Common myeloid progenitor, CD34-positive (primary cell): ENCODE measurements at places on chromosomes 11 and 22.

- no peak for DNase-seq
Measured at GRCh38 chr22:23150762-23151161, 5.5 kb downstream of the RAB36 start.

- no peak for DNase-seq
Measured at GRCh38 chr11:38795027-38795426, 2197.0 kb upstream of the RAG2 start.

GRCh38 chr11:66674964-66675602 is 2.6 kb downstream of the RBM4B start:
- no peak for DNase-seq

- no peak for DNase-seq
Measured at GRCh38 chr11:27995083-27995482, 112.9 kb downstream of the KIF18A start.

GRCh38 chr22:36239150-36239400 is 252 bp downstream of the APOL2 start:
- no peak for DNase-seq

GRCh38 chr22:43479301-43479950 is 67.6 kb downstream of the MPPED1 start:
- no peak for DNase-seq

DNA sequence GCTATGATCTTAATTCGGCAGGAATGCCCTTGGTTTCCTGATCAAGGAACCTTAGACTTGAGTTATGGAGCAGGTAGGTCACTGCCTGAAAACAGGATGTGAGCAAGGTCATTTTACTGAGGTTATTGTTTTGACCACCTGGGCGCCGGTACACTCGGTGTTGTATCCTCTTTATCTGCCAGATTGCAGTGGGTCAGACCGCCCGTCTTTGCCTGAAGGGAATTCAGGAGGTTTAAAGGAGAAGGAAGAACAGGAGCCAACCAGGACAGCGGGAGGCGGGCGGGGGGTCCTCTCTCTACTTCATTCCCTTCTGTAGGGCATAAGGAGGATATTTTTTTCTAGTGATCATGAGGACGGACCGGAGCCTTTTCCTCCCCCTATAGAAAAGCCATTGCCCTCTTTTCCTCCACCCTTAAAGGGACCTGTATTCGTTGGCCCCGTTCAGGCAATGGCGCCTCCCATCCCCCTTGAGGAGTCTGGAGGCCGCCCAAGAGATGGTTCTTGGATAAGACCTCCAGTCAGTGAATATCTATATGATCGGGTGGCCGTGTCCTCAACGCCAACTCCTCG is 649 bp downstream of the MS4A15 start:
- no peak for DNase-seq

DNA sequence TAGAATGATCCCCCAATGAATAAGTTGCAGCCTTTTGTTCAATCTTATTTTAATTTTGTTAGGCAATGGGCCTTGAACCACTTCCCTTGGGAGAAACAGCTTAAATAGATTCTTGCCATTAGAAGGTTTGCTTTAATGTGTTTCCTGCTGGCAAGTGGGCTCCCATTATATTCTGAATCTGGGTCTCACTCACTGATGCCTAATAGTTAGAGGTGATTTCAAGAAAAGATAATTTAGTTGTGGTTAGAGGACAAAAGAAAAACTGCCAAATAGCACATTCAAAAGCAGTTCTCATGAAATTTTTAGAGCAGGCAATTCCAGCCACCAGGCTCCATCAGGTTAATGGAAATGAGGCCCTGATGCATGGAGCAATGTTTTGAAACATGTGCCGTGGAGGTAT is 362.6 kb upstream of the CHORDC1 start:
- no peak for DNase-seq

- DNase-seq = peak; percentile 92
Measured at GRCh38 chr11:34791780-34792542, 124.2 kb downstream of the APIP start.

DNA sequence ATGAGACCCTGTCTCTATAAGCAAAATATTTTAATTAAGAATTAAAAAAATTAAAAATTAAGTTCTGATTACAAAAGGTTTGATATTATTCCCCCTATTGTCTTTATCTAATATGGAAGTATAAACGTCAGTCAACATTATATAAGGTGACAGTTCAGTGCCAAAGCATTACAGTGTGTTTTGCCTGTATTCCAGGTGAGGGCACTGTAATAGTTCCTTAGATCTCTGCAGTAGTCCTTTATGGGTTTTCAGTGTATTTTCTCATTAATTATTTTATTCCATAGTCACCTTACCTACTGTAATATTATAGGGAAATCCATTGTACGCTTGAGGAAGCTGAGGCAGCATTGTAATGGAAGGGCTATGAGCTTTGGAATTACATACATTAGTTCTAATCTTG is 33.0 kb downstream of the FAR1 start:
- DNase-seq = no peak

GRCh38 chr11:76603202-76603601 is 67.3 kb downstream of the LRRC32 start:
- no peak for DNase-seq

DNA sequence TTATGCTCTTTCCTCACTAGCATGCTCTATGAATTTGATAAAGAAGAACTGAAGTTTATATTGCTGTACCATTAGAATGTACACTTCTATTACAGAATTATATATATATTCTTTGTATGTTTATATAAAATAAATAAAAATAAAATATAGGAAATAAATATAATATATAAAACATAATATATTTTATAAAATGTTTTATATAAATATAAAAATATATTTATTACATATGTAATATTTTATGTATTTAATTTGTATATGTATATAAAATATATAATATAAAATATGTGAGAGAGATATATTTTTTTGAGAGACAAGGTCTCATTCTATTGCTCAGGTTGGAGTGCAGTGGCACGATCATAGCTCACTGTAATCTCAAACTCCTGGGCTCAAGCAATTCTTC is 18.3 kb upstream of the RTCB start:
- DNase-seq = no peak

DNA sequence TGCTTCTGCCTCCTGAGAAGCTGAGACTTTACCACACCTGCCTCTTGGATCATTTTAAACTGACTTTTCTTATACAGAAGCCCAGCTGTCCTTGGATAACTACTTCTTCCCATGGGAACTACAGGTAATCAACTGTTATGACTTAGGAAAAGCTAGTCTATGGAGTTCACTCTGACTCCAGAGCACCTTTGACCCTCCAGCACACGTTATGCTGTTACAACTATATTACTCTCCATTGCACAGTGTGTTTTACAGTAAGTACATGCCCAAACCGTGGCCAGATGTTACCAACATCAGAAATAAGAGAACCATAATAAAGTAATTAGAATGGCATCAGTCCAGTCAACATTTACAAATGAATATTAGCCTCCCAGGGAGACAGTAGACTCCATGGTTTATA is 21.3 kb upstream of the TSG101 start:
- DNase-seq = no peak

DNA sequence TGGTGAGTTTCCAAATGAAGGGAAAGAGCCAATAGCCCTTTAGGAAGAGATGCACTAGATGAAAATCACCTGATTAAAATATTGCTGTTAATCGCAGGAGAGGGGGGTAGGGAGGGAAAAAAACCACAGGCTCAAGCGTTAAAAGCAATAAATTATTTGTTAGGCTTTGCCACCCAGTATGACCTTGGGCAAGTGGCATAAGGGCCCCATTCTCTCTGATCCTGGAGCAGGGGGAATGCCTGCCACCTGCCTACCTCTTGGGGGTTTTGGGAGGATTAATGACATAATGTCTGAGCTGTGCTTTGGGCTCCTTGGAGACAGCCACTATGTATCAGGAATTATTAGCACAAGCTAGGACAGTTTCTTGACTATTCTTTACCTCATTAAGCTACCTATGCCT is 80.0 kb downstream of the ZNRF3 start:
- DNase-seq = no peak

- no peak for DNase-seq
Measured at GRCh38 chr11:86374586-86374985, at the start of gene CCDC81. TSS of gene CCDC81 (plus strand) at chr11:86374887. CDS start at chr11:86375164, 277 bp downstream.

DNA sequence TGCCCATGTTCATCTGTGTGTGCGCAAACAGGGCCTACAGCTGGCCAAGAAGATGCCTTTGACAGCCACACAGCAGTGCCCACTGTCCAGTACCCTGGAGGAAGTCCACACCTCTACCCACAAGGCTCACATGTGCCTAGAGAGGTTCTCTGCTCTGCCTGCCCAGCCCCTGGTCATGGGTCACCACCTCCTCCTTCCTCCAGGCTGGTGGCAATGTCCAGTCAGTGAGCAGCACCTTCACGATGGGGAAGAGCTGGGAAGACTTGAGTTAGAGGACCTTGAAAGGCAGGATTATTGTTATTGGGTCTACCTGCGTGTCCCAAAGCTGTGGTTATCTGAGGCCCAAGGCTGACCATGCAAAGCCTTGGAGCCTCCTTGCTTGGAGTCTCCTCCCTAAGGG is 28.4 kb upstream of the TTC12 start:
- no peak for DNase-seq

- DNase-seq = no peak
Measured at GRCh38 chr22:24687322-24687721, 84.3 kb downstream of the GGT1 start.

- DNase-seq = no peak
Measured at GRCh38 chr22:33756508-33756949, 163.7 kb downstream of the LARGE1 start.

DNA sequence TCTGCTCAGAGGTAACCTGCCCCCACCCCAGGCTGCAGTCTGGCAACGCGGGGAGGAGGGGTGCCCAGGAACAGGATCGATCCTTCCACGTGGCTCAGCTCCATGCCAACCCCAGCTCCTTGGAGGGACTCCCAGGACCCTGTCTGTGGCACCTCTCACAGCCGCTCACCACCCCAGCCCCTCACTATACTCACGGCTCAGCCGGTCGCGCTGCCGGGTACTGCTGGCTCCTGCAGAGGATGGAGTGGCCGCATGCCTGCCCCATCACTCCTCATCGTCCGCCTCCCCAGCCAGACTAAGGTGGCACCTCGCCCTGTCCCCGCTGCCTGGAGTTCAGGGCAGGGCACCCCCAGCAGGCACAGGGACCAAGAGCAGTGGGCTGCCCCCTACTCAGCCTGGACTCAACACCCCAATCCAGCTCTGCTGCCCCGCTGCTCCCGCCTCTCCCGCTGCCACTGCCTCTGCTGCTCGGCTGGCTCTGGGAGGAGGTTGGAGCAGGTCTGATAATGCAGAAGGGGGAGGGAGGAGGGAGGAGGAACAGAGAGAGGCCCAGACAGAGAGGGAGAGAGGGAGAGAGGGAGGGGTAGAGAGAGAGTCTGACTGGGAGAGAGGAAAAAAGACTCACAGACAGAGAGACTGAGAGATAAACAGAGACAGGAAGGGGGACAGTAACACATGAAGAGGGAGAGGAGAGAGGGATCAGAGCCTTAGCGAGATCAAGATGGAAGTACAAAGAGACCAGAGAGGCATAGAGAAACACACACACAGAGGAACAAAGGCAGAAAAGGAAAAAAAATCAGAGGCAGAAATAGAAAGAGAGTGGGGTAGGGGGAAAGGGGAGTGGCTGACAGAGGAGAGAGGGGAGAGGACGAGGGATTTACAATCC is at the start of gene PDE2A:
TSS of gene PDE2A (minus strand) at position 480 of the 886 bp plus-strand sequence. CDS start at position 265, 215 bp downstream.
- no peak for DNase-seq

- DNase-seq = no peak
Measured at GRCh38 chr11:119808407-119809185, 79.6 kb upstream of the NECTIN1 start.

DNA sequence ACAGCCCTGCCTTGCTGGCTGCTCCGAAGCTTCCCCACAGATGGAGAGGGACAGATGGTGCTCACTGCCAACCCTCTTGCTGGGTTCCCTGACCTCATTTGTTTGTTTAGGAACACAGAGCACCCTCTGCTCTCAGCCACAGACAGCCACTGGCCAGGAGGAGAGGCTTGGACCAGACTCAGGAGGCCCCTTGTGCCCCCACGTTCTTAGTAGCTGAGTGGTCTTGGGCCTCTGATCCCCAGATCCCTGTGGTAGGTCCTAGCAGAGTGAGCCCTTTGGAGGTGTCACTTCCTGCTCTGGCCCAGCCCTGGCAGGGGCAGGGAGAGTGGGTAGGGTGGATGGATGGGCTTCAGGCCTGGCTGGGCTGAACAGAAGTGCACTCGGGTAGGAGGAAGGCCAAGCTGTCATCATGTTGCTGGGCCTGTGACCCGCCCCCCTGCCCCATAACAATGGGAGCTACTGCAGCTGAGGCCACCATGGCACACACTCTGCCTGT is 84.0 kb downstream of the DHCR7 start:
- DNase-seq = no peak

DNA sequence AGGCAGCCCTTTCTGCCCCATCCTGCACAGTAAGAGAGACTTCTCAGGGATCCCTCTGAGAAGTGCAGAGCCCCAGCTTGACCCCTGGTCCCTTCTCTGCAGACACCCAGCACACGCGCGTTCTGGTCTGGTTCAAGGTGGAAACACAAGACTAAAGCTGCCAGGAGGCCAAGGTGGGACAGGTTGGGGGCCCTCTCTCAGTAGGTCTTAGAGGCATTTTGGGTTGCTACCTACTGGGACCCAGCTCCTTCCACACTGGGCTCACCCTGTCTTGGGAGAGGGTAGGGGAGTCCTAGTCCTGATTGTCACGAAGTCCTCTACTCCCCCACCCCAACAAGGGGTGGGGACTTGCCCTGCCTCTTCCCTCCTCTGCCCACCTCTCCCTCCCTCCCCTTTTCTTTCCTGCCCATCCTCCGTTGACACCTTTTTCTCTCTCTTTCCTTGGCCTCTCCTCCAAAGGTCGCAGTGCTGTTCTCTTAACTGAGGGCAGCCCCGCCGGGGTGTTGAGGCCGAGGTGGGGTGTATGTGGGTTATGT is 763 bp upstream of the SOX10 start:
- no peak for DNase-seq

GRCh38 chr22:35308480-35309021 is 8.9 kb downstream of the TOM1 start:
- DNase-seq = peak; percentile 63

DNA sequence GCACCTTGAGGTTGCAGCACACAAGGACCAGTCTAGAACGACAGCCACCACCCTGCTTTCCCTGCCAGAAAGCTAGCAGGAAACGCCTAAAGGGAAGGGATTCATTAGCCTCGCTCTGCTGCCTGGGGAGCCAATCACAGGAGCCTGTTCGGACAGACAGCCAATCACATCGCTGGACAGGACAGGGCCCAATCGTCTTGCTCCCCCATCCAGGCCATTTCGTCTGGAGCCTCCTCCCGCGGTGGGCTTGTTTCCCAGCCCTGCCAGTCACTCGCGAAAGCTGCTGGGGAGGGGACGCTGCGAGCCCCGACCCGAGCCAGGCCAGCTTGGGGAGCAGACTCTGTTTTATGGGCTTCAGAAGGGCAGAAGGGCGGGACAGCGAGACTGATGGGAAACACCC is 79.8 kb upstream of the NCAM1 start:
- DNase-seq = no peak

GRCh38 chr11:7437696-7438095 is 47.6 kb upstream of the OLFML1 start:
- DNase-seq = no peak

- no peak for DNase-seq
Measured at GRCh38 chr11:11186249-11186648, 166.8 kb downstream of the CSNK2A3 start.

DNA sequence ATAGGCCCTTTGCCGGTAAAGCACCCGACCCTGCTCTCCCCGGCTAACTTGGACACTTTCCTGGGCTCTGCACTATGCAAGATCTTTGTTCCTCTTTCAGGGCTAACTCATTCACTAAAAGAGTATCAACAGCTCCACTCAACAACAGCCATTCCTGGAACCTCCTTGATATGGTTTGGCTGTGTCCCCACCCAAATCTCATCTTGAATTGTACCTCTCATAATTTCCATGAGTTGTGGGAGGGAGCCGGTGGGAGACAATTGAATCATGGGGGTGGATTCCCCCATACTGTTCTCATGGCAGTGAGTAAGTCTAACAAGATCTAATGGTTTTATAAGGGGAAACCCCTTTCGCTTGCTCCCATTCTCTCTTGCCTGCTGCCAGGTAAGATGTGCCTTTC is 330.0 kb downstream of the TENM4 start:
- no peak for DNase-seq
